ENCODE measurements at places on chromosomes 4 and X. TPM values are rescaled to one million over a fixed set of nuclear protein-coding genes. Genes with fewer than 3 reads are reported as not detected.

- DNase-seq = no peak
These were observed 147.2 kb downstream of the RELL1 start for GRCh38 chr4:37538931-37539330.

NUP62CL gene
- total RNA-seq = 1.1 TPM

DNA sequence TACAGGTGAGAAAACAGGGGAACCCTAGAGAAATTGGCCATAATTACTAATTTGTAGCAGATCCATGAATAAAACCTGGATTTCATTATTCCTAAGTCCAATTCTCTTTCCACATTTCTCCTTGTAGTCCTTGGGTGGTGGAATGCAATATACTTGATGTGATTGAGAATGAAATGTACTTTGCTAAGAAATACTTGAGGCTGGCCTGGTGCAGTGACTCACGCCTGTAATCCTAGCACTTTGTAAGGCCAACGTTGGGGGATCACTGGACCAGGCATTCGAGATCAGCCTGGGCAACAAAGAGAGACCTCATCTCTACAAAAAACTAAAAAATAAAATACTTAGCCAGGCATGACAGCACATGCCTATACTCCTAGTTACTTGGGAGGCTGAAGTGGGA lies 15.9 kb downstream of the TMEM184C start:
- DNase-seq = no peak

AWAT2 gene
- total RNA-seq = not detected

XKRX gene
- total RNA-seq = 0.21 TPM

All from Panc1 (cell line).